BJ (cell line): ENCODE measurements at places on chromosomes 1 and 21.

DNA sequence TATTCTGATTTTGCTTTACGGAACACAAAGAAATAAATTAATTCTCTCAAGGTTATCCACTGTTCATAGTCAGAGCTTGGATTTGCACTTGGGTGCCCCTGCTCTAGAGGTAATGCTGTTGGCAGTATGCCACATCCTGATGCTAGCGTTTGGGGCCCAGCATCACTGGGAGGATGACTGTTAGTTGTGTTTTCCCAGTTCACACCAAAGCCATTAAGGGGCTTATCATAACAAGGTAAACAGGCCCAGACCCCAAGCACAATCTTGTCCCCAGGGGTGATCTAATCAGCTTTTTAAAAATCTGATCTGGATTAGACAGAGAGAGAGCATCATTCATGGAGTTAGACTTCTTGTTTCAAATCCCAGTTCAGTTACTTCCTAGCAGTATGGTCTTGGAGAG lies 60.2 kb upstream of the PBX1 start:
- no peak for DNase-seq

- no peak for DNase-seq
Observed at GRCh38 chr1:228161362-228161761, 4.2 kb upstream of the IBA57 start.

- DNase-seq, result no peak
Observed at GRCh38 chr1:24911651-24912155, 18.4 kb downstream of the RUNX3 start.

GRCh38 chr1:61556631-61557030 lies 168.3 kb downstream of the TM2D1 start:
- DNase-seq, result no peak

DNA sequence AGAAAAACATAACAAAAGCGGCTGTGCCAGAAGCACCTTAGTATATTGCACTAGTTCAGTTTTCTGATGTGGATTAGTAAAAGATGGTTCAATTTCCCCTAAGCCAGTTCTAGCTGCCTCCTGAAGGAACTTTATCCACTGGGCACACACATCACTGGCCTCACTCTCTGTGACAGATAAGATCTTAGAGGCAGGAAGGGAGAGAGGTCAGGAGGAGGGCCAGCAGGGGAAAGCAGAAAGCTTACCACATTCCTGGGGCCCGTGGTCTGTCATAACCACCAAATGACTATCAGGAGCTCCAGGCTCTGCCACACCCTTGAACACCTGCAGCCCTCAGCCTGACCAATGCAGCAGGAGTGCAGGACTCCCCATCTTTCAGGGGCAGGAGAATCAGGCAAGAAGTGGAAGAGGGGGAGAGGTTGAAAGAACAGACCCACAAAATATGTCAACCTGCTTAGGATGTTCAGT lies 37.8 kb downstream of the LRRC71 start:
- DNase-seq, result no peak
